Substantia nigra (tissue), 51 donors: ENCODE measurements at places on chromosomes 16 and 17.
A peak's percentile ranks its signal among the peaks of the same experiment; 100 is the strongest.

DNA sequence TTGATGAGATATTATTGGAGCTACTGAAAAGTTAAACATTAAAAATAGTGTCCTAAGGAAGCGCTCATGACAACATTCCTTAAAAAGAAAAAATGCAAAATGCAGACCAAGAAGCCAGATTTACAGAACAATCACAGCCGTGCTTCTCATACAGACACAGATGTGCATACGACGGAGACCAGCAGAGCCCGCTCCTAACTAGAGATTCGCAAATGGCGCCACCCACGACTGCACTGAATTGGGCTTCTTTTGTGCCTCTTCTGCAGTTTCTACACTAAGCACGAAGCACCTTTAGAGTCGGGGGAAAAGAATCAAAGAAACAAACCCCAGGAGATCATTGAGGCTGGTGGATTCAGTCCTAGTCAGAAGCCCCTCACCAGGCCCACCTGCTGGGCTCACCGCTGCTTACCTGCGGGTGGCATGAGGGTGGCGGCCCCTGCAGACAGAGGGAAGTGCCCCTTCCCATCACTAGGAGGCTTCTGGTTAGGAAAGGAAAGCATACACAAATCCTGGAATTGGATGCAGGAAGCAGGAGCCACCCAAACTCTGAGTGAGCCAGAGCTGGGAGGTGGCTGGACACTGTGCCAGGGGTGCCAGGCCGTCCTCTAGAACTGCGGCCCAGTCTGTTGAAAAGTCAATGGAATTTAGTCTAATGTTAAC is 64.9 kb upstream of the CHMP6 start:
- no peak for DNase-seq

DNA sequence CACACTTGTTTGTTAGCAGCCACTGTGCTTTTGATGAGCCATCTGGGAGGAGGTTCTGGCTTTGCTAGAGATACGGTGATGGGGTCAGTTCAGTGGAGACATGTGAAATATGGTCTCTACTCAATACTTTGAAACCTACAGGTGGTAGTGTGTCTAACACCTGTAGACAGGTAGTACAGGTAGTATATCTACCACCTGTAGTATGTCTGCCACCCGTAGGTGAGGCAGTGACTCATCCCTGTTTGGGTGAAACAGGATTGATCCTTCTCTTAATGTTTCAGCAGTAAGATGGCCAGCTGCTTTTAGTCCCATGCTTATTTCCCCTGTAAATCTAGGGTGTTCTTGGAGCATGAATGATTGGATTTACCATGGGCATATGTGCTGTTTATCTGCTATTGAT is 240.8 kb downstream of the SNX29 start:
- no peak for DNase-seq

DNA sequence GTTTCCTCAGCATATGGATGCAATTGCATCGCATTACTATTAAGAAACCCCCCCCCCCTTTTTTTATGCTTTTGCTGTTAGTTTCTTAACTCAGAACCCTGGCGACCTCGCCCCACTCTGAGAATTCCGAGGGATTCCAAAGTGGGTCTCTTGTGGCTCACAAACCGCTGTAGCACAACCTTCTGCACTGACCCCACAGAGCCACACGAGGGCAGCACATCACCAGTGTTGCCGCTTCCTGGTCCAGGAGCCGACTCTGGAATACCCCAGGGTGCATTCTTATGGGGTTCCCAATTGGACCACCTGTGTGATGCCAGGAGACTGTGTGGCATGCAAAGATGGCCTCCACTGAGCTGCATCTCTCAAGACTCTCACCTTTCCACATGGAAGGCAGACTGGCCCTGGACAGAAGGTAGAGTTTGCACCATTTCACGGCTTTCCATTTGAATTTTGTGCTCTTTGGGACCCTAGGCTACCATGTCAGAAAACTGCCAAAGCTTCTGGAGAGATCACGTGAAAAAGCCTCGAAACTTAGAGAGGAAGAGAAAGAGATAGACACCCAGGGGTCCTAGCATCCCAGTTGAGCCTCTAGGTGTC is 432.7 kb upstream of the ASIC2 start:
- peak; percentile 0 for DNase-seq

- no peak for DNase-seq
Measured at GRCh38 chr17:17347234-17347955, 44.2 kb downstream of the NT5M start.

DNA sequence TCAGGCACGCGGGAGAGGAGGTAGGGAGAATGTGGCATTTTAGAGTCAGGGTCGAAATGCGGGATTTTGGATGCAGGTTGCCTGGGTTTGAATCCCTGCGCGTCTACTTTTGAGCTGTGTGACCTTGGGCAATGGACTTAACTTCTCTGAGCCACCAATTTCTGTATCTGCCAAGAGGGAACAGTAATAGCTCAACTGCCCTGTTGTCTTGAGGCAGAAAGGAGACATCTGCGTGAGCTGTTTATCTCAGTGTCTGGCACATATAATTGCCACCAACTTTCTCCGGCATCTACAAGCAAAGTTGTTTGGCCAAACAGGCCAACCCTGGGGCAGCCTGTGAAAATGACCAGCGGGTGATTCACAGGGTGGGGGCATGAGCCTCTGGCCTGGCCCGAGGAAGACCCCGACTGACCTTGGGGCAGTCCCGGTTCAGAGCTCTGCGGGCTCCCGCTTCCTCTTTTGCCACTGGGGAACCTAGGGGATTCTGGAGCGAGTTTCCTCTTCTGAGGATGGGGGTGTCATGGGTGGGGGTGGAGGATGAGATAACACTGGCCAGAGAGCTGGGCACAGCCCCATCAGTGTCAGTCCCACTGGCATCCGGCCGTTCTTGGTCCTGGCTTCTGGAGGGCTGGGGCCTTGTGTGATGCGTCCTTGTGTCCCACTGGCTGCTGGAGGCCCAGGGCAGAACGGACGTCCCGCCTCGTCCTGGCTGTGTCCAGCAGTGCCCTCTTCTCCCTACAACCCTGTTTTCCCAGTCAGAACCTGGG is 1.3 kb downstream of the SNN start:
- peak; percentile 79 for DNase-seq

DNA sequence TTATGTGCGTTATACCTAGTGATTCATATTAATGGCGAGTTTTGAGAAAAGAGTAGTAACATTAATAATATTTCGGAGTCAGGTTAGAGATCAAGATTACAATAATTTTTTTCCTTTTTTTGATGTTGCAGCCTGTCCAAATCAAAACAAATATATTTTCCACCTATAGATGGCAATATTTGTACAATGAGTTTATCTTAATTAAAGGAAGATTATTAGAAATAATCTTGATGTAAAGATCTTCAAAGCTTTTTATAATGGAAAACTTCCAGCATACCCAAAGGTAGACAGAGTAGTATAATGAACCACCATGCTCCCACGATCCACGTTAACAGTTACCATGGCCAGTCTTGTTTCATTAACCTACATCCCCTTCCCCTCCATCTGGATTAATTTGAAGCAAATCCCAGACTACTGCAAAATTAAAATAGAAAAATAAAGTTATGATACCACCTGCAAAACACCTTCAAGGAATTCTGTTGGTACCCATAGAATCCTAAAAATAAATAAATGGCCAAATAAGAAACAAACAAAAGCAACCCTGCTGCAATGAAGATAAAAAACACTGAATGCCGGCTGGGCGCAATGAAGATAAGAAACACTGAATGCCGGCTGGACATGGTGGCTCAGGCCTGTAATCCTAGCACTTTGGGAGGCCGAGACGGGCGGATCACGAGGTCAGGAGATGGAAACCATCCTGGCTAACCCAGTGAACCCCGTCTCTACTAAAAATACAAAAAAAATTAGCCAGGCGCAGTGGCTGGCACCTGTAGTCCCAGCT is 46.5 kb upstream of the GINS3 start:
- DNase-seq = no peak

- no peak for DNase-seq
Measured at GRCh38 chr16:50021544-50021943, 3.5 kb upstream of the CNEP1R1 start.

GRCh38 chr16:15792563-15792971 is 64.3 kb downstream of the MYH11 start:
- no peak for DNase-seq

DNA sequence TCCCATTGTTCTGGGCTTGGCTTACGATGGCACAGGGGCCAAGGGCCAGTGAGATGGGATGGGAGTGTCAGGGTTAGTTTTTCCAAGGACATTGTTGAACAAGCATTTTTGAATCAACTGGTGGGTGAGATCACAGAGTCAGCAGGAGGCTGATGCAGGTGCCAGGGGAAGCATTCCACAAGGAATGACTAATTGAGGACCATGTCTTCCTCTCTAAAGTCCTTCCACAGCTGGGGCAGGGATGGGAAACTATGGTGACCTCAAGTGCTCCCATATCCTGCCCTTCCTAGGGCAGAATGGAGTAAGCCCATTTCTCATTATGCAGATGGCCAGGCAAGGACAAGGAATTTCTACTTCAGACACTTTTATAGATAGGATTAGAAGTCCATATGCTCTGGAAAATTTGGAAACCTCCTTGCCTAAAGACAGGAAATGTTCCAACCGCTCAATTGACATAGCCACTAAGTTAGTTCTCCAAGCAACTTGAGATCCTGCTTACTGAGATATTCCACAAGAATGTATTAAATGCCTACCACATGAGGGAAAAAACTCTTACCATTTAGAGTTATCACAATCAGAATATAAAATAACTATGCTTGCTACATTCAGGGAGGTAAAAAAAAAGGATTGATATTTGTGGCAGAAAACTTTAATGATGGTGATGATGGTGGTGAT is 21.2 kb upstream of the ENGASE start:
- DNase-seq = no peak

DNA sequence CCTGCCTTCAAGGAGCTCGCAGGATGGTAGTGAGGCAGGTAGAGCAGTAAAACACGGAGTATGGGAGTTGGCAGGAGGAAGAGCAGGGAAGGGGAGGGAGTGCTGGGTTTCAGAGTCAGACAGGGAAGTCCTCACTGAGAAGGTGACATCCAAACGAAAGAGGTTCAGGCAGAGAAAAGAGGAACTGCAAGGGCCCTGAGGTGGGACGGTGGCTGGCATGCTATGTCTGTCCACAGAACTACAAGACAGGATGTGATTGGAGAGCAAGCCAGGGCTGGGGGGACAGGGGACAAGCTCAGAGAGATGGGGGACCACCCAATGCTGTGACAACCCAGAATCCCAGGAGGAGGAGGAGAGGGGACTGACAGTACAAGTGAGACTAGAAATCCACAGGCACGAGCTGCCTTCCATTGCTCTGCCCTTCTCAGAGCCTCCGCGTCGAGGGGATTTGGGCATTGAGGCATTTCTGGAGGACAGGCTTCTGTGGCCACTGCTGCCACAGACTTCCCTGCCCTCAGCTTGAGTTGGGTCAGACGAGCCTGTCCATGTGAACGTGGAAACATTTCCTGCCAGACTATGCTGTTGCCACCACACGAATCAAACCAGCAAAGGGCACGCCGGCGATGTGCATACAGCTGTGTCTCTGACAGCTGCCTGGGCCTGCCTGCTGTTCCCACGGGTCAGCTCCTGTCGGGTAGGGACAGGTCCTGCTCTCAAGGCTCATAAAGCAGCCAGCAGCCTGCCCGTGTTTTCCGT is 100.1 kb downstream of the RAB11FIP4 start:
- no peak for DNase-seq

GRCh38 chr16:19210280-19210924 is 42.4 kb downstream of the SYT17 start:
- DNase-seq = no peak

DNA sequence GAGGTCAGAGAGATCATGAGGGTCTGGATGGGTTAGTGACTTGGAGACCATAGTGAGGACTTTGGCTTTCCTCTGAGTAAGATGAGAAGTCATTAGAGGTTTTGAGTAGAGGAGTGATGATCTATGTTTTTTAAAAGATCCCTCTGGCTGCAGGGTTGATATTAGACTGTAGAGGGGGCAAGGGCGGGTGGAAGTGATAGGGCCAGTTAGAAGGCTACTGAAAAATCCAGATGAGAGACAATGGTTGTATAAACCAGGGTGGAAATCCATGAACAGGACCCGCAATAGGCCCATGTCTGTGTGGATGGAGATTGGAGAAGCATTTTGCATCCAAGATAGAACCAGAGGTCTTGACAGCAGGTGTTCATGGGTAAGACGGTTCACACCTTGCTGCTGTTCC is 9.8 kb downstream of the ITGAL start:
- no peak for DNase-seq

- DNase-seq = no peak
Measured at GRCh38 chr17:64075913-64076312, 54.0 kb downstream of the ERN1 start.

- no peak for DNase-seq
Measured at GRCh38 chr17:74815550-74816370, 39.6 kb upstream of the NAT9 start.

GRCh38 chr17:72033334-72033733 is 87.5 kb upstream of the SOX9 start:
- DNase-seq = no peak

DNA sequence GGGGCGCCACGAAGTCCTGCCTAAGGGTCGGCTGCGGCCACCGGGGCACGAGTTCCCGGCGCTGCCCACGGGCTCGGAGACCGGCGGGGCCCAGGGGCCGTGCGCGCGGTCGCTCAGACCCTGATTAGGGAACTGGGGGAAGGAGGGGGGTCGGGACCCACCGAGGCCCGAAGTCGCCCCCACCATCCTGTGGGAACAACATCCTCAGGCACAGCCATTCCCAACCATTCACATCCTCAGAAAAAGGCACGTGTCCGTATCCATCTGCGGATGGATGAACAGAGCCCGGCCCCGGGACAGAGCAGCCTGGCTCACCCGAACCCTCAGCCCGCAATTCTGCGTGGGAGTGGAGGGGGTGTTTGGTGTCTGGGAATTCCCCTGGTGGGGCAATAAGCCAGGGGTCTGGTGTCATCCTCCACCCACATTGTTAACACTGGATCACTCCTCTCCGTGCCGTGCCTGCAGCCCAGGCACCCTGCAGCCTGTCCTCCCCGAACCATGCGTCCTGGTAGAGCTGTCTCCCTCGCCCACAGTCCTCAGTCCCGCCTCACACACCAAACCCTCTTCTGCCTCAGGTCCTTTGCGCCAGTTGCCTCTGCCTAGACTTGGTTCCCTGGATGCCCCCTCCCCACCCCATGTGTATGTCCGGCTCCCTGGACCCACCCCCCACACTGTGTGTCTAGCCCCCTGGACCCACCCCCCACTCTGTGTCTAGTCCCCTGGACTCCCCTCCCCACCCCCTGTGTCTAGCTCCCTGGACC is 789 bp upstream of the CCDC57 start:
- DNase-seq = no peak

DNA sequence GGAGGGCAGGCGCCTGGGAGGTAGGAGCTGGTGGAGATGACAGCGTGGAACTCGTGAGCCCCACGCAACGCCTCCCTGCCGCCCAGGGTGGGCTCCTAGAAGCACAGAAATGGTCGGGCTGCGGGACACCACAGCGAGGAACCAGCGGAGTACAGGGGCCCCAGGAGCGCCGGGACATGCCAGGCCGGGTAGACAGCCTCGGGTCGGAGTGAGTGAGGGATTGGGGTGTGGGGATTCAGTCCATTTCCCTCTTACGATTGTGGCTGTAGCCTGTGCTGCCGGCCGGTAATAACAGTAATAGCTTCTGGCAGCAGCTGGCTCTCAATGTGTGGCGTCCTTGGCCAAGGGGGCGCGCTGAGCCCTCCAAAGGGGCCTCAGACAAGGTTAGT is 12.2 kb upstream of the CES3 start:
- no peak for DNase-seq

GRCh38 chr17:42521036-42521435 is 15.0 kb upstream of the NAGLU start:
- no peak for DNase-seq
